ENCODE measurements at places on chromosomes 3 and 15.

DNA sequence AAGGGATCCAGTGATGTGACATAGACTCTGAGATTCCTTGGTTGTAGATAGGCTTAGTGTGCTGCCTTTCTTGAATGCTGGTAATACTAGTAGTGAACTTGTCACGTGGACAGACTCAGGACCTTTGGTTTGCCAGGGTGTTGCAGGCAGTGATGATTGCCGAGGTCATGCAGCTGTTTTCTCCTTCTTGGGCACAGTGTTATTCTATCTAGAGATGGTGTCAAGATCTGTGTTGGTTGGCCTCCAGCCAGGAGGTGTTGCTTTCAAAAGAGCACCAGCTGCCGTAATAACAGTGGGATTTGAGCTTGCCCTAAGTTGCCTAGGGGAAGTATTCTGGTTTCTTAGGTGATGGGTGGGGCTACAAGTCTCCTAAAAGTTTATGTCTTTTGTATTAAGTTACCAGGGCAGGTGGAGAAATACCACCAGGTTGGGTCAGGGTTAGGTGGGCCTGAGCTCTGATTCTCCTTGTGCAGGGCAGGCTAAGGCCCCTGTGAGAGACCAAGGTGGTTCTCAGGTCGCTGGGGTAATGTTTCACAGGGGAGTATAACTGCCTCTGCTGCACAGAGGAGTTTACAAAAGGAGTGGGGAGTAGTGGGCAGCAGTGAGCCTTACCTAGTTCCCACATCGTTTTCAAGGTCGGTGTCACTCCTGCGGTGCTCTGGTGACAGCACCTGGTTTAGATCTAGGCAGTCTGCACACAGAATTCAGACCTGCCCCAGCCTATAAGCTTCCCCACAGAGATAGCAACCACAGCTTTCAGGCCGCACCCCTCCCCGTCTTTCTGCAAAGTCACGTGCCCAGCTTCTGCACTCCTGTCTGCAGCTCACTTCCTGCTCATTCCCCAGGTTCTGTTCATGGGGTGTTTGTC, 350.3 kb downstream of the DOCK3 start:
- DNase-seq: peak; percentile 33

GRCh38 chr15:50707878-50708427, 21.4 kb upstream of the TRPM7 start:
- DNase-seq: no peak

- no peak for DNase-seq
Observed at GRCh38 chr3:45412763-45413162, 24.4 kb downstream of the LARS2 start.

DNA sequence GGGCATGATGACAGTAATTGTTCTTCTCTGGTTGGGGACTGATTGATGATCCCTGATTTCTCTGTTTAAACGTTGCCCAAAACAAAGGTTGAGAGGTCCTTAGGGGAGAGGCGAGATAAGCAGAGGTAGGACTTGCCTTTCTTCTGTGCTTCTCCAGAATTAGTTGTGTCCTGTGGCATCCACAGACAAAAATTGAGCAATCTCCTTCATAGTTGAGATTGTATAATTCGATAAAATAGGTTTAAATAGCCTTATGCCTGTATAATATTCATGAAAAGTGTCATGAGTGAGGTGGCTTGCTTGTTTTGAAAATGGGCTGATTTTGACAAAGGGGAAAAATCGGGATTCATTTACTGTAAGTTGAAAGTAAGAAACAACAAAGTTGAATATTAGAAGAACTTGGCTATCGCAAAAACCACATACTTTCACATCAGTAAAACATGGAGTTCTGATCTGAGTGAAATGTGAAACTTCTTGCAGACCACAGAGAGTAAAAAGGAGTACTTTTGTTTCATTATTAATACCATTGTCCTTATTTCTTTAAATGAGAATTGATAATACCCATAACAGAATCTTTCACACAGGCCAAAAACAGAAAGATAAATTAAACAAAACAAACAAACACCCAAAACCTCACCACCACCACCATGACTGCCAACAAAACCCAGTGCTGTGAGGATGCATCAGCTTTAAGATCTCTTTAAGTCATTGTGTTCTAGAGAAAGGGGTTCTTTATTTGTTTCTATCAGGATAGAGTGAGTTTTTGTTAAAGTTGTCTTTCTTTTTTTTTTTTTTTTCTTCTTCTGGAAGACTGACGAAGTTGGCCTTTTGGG, 155.7 kb downstream of the LPP start:
- no peak for DNase-seq

DNA sequence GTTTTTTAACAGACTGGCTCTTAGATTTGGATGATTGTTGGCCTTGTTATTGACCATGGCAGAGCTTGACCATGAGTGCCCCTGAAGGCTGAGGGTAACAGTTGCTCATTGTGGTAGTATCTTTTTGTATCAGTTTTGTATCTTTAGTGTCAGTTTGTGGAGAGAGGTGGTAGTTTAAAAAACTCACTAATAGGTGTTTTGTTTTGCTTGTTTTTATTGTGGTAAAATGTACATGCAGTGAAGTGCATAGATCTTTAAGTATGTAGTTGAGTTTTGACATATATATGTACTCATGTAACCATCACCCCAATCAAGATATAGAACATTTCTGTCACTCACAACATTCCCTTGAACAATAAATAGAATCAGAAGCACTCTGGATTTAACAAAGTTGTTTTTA, 9.8 kb downstream of the GMPS start:
- no peak for DNase-seq

DNA sequence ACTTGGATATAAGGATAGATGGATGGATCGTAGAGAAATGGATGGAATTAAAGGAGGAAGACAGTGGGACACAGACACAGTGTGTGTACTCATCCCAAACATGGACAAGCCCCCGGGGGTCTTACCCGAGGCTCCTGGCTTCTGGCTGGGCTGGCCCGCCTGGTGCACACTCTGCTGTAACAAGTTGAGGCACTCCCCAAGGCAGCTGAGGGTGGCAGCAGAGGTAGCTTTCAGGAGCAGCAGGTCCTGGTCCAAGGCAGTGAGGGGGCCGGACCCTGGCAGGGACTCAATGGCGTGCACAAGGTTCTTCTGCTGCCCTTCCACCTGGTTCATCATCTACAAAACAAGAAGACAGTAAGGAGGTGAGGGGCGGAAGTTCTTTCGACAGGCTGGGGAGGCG, 215.1 kb downstream of the STT3B start:
- DNase-seq: no peak

- no peak for DNase-seq
Observed at GRCh38 chr15:85497172-85497569, 116.8 kb downstream of the AKAP13 start.

DNA sequence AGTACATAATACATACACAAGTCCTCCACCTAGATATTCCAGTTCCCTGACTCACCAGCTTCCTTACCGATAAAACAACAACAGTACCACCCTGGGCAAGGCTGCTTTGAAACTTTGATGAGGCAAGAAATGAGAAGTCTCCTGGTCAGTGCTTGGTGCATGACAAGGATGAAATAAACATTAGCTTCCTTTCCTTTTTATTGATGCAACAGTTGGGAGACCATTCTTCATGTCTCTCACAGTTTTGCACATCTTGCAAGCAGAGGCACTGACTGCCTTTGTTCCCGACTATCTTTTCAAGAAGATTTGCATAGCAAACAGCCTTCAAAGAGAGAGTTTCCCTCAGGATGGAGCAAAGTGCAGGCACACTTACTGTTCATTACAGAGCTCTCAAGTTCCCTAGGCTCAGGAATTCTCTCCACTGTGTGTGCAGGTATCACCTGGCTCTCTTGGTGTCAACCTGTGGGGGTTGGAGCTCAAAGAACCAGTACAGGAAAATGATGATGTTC, 65.2 kb downstream of the MYLK start:
- no peak for DNase-seq

GRCh38 chr3:152517502-152517901, 248.8 kb downstream of the MBNL1 start:
- DNase-seq: no peak

DNA sequence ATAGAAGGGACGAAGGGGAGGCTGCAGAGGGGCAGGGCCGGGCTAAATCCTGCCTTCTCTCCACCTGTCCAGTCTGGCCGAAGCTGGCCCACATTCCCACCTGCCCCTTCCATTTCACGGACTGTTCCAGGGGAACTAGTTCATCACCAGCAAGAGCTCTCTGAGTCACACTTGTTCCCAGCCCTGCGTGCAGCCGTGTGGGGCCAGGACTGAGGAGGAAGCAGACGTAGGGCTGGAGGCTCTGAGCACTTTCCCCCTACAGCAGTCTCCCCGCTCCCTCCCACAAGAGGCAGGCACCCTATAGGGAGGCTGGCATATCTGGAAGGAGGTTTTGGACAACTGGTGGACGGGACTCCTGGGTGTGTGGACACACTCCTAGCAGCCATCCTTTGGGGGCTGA, 3.0 kb downstream of the ITIH4 start:
- no peak for DNase-seq

DNA sequence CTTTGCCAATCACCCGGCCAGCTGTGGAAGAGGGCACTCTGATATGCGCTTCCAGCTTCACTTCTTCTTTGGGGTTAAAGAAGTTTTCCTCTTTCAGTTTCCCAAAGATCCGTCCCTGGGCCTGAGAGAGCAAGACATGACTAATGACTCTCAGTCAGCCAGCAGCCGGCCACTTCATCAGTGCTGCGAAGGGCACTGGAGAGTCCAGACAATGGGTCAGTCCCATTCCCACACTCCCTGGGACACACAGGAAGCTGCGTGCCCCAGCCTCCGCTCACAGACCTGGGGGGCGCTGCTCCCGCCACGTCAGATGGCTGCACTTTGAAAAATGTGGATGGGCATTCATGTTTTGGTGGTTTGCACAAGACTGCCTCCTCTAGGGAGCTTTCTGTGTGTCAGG, 63.3 kb downstream of the SENP2 start:
- DNase-seq: no peak

- no peak for DNase-seq
Observed at GRCh38 chr3:48535578-48535977, 21.0 kb downstream of the PFKFB4 start.

GRCh38 chr15:90037511-90037860, 36.4 kb downstream of the ZNF710 start:
- DNase-seq: no peak

DNA sequence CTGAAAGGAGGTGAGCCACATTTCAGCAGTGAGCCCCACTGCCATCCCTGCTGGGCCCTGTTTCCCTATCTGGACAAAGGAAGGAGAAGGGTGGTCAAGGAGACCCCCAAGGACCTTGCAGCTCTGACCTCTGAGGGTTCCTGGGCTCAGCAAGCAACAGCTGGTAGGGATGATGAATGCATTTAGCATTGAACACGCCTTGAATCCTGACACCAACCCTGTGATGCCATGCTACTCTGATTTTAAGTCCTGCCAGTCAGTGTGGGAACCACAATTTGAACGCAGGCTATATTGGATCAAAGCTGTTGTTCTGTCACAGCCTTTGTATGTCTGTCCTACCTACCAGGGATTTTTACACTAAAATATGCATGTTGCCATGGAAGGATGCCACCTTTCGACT, 6.5 kb downstream of the MPI start:
- DNase-seq: no peak

DNA sequence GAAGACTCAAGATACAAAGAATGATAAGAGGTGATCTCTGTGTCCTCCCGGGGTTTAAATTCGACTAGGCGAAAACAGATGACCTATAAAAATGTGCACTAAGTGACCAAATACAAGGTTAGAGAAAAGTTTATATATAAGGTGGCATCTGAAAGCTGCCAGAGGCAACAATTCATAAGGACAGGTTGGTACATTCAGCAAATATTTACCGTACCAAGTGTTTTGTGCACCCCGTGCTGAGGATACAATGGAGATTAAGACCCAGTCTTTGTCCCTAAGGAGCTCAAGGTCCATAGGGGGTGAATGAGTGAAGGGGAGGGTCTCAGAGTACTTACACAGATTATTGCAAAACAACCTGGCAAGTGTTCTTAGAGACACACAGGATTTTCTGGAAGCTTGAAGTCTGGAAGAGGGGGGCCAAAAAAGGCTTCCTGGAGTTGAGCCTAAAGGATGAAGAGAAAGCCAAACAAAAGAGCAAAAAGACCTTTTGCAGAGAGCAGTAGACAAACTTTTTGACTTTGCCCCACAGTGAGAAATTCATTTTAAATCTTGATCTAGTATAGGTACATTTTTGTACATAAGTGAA, 71.4 kb upstream of the LRIG1 start:
- no peak for DNase-seq

- DNase-seq: no peak
Observed at GRCh38 chr3:36964817-36965216, 20.0 kb upstream of the TRANK1 start.
